ENCODE measurements at places on chromosomes 4 and X. TPM values are rescaled to one million over a fixed set of nuclear protein-coding genes. Genes with fewer than 3 reads are reported as not detected.

EFNB1 gene
- 24.0 TPM for polyA plus RNA-seq

SLC25A53 gene
- 2.9 TPM for polyA plus RNA-seq

SLC4A4 gene
- 0.75 TPM for polyA plus RNA-seq

SPANXN3 gene
- not detected for polyA plus RNA-seq

TRIM61 gene
- polyA plus RNA-seq: 0.06 TPM

REELD1 gene
- polyA plus RNA-seq: 0.16 TPM

MAGED4 gene
- polyA plus RNA-seq: 2.1 TPM

TEX11 gene
- not detected for polyA plus RNA-seq

OPRPN gene
- polyA plus RNA-seq: not detected

DKK2 gene
- polyA plus RNA-seq: 0.04 TPM

DCAF16 gene
- 7.3 TPM for polyA plus RNA-seq

STIM2 gene
- polyA plus RNA-seq: 3.4 TPM

ATP8A1 gene
- polyA plus RNA-seq: 1.2 TPM

RBMXL3 gene
- polyA plus RNA-seq: not detected

ZDHHC15 gene
- polyA plus RNA-seq: 0.38 TPM

BEX1 gene
- 0.14 TPM for polyA plus RNA-seq

STATH gene
- 0.07 TPM for polyA plus RNA-seq

H2BW2 gene
- not detected for polyA plus RNA-seq

SLC30A9 gene
- polyA plus RNA-seq: 10.5 TPM

ABLIM2 gene
- polyA plus RNA-seq: 14.4 TPM

WDR44 gene
- 6.9 TPM for polyA plus RNA-seq

GLRB gene
- 0.08 TPM for polyA plus RNA-seq

PAGE5 gene
- polyA plus RNA-seq: not detected

SSX2B gene
- polyA plus RNA-seq: not detected

LINC00632 gene
- polyA plus RNA-seq: 0.51 TPM

TRIM60 gene
- polyA plus RNA-seq: not detected

BTC gene
- 4.1 TPM for polyA plus RNA-seq

NR0B1 gene
- not detected for polyA plus RNA-seq

SGMS2 gene
- polyA plus RNA-seq: 2.4 TPM

SOWAHD gene
- polyA plus RNA-seq: 0.14 TPM

SLC49A3 gene
- 3.8 TPM for polyA plus RNA-seq

CTAG1B gene
- polyA plus RNA-seq: not detected

DDIT4L gene
- polyA plus RNA-seq: 0.27 TPM

AFP gene
- not detected for polyA plus RNA-seq

CSN1S1 gene
- not detected for polyA plus RNA-seq

LNX1 gene
- 16.8 TPM for polyA plus RNA-seq

VCX3B gene
- polyA plus RNA-seq: 0.04 TPM

MPC1L gene
- not detected for polyA plus RNA-seq

FDCSP gene
- 0.29 TPM for polyA plus RNA-seq

GCNA gene
- polyA plus RNA-seq: 0.98 TPM

SLC9B1 gene
- 0.08 TPM for polyA plus RNA-seq

OTUD6A gene
- polyA plus RNA-seq: not detected

GRIA3 gene
- not detected for polyA plus RNA-seq

MAGEB2 gene
- not detected for polyA plus RNA-seq

SSX3 gene
- polyA plus RNA-seq: not detected

IL2 gene
- polyA plus RNA-seq: not detected

NDP gene
- polyA plus RNA-seq: not detected

SSX4B gene
- polyA plus RNA-seq: not detected

CXorf65 gene
- polyA plus RNA-seq: 3.9 TPM

CXCL6 gene
- 0.42 TPM for polyA plus RNA-seq

COMMD8 gene
- 14.8 TPM for polyA plus RNA-seq

BEX5 gene
- polyA plus RNA-seq: 1.6 TPM

SLC7A11 gene
- polyA plus RNA-seq: 0.16 TPM

TMSB15B gene
- polyA plus RNA-seq: 2.1 TPM

UNC5C gene
- polyA plus RNA-seq: 0.09 TPM

FAM236A gene
- not detected for polyA plus RNA-seq

MAGEA12 gene
- polyA plus RNA-seq: not detected

EXOC1L gene
- polyA plus RNA-seq: not detected

POU3F4 gene
- not detected for polyA plus RNA-seq
